Activated CD4-positive, alpha-beta T cell treated with anti-CD3 and anti-CD28 coated beads, Interleukin-2, amount 10 ng/mL, durations not matched to agents 7 days and 5 days (primary cell): ENCODE measurements at places on chromosomes 2 and 18. TPM values are rescaled to one million over a fixed set of nuclear protein-coding genes. Genes with fewer than 3 reads are reported as not detected.

Gene DNER
- total RNA-seq, result not detected

Gene XDH
- total RNA-seq, result 0.17 TPM

Gene TTC39C
- total RNA-seq, result 93.5 TPM

Gene C2orf78
- not detected for total RNA-seq

Gene COPS7B
- 50.0 TPM for total RNA-seq

Gene NMUR1
- total RNA-seq, result 0.47 TPM

DNA sequence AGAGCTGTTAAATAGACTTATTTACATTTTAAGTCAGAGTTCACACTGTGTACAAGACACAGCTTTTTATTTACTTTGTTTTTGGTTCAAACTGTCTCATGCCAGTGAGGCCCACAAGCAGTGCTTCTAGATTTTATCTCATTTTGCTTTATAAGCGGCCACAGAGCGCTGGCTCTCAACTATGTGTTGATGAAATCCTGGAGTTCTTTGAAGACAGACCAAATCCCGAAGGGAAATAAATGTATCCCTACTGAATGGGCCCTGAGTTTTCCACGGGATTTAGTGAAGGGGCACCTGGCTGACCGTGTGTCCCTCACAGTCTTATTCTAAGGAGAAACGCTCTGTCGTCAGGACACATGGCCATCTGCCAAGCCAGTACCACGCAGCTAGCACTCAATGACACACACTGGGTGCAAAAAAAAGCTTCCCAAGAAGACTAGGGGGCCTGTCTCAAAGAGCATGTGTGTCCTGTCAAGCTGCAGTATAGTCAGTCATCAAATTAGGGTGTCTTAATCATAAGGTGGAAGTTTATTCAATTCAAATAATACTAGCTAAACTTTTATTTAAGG is 23.4 kb downstream of the LYPD1 start:
- no peaks in the 10 kb centered on the region for H3K36me3 ChIP-seq
- no peaks in the 10 kb centered on the region for H3K27me3 ChIP-seq
- no peak for DNase-seq
- H3K4me1 ChIP-seq, result no peaks in the 10 kb centered on the region
- no peak overlapping the region for H3K4me3 ChIP-seq
- no peak overlapping the region for H3K27ac ChIP-seq

- no peaks in the 10 kb centered on the region for H3K36me3 ChIP-seq
- no peak overlapping the region for H3K4me3 ChIP-seq
- H3K27me3 ChIP-seq, result no peaks in the 10 kb centered on the region
- no peak overlapping the region for H3K27ac ChIP-seq
- no peaks in the 10 kb centered on the region for H3K4me1 ChIP-seq
Observed at GRCh38 chr2:83567551-83567950, 891.5 kb downstream of the SUCLG1 start.

DNA sequence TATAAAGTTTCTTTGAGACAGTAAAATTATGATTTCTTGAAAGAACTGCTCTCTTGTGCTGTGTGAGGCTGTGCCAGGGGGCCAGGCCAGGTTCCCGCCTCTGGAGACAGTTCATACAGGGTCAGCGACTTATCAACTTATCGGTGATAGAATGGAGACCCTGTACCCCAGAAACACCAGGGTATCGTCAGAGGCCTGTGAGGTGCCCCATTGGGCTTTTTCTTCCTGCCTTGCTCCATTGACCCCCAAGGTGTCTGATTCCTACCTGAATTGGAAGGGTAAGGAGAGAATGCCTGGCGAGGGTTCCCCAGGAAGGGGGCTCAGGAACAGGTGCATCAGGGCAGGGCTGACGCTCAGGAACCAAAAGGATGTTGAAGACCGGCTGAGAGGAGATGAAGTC is 4.3 kb downstream of the DLX1 start:
- H3K4me3 ChIP-seq, result no peak overlapping the region
- no peak overlapping the region for H3K27ac ChIP-seq
- peaks cover 92% of the 10 kb centered on the region for H3K27me3 ChIP-seq
- H3K36me3 ChIP-seq, result peaks cover 4% of the 10 kb centered on the region
- H3K4me1 ChIP-seq, result peaks cover 53% of the 10 kb centered on the region

DNA sequence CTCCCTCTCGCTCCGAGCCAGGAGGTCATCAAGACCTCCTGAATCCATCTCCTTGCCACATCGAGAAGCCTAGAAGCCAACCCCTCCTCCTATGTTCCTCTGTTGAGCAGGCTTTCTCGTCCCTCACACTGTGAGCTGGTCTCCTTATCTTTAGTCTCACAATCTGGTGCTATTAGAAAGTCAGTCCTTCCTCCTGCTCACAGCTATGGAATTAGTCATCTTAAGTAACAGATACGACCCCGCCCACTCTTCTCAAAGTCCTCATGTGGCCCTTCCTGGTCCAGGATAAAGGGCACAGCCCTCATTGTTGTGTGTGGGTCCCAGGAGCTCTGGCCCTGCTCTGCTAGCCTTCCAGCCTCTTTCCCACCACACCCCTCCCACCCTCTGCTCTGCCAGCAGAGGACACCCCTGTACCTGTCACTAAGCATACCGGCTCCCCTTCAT is 41.4 kb upstream of the TRIB2 start:
- H3K4me3 ChIP-seq, result no peak overlapping the region
- no peaks in the 10 kb centered on the region for H3K36me3 ChIP-seq
- H3K4me1 ChIP-seq, result no peaks in the 10 kb centered on the region
- H3K27me3 ChIP-seq, result no peaks in the 10 kb centered on the region
- no peak overlapping the region for H3K27ac ChIP-seq
- no peak for DNase-seq

DNA sequence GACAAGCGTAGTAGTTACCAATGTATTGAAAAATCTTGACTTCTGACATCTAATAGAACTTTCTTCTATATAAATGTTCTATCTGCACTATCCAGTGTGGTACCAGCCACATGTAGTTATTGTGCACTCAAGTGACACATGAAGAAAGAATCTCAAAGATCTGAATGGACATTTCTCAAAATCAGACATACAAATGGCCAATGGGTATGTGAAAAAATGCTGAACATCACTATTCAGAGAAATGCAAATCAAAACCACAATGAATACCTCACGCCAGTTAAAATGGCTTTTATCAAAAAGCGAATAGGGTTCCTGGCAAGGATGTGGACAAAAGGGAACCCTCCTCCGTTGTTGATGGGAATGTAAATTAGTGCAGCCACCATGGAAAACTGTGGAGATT is 37.5 kb upstream of the SMCHD1 start:
- peaks cover 40% of the 10 kb centered on the region for H3K36me3 ChIP-seq
- DNase-seq, result no peak
- H3K27me3 ChIP-seq, result no peaks in the 10 kb centered on the region
- H3K27ac ChIP-seq, result no peak overlapping the region
- no peak overlapping the region for H3K4me3 ChIP-seq

DNA sequence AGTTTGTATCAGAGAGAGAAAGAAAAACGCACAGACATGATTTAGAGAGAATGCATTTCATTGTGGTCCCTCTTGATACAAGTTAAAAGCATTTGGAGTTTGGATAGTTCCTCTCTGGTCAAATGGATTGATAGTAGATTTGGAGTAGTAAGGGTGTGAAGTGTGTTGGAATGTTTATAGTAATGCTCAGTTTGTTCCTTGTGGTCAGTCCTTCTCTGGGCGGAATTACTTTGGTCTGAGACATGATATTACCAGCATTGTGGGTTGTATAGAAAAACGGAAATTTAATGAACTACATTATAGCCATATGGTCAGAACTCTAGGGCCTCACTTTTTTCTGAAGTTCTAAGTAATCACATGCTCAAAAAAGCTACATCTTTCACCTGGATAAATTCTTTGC is 178.9 kb downstream of the AGAP1 start:
- H3K36me3 ChIP-seq, result no peaks in the 10 kb centered on the region
- no peak overlapping the region for H3K27ac ChIP-seq
- DNase-seq, result no peak
- H3K4me3 ChIP-seq, result no peak overlapping the region

DNA sequence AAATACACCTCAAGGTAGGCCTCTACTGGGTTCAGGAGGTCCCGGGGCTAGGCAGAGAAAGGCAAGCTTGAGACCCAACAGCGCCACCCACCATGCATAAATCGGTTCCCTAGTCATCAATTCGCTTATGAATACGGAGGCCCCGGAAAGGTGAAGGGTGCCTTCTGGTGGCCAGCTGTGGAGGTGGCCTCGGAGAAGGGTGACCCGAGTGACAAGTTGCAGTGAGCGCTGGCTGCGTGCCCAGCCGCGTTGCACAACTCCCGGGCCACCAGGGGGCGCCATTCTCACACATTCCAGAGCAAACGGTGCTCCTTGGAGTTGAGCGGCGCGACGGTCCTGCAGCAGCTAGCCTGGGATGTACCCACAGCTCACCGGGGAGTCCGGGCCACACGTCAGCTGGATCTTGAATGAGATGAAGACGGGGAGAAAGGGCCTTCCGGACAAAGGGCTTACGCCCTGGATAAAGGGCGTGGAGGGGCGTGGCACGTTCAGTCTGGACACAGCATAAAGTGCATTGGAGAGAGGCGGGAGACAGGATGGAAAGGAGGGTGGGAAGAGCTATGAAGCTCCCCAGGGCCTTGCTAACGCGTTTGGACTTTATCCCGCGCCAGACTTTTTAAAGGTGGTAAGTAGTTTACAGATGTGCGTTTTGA is 20.4 kb downstream of the TMSB10 start:
- H3K4me3 ChIP-seq, result peak overlapping the region; percentile 79
- H3K36me3 ChIP-seq, result peaks cover 6% of the 10 kb centered on the region
- peaks cover 53% of the 10 kb centered on the region for H3K4me1 ChIP-seq
- H3K27ac ChIP-seq, result peak overlapping the region; percentile 90
- peak; percentile 98 for DNase-seq

DNA sequence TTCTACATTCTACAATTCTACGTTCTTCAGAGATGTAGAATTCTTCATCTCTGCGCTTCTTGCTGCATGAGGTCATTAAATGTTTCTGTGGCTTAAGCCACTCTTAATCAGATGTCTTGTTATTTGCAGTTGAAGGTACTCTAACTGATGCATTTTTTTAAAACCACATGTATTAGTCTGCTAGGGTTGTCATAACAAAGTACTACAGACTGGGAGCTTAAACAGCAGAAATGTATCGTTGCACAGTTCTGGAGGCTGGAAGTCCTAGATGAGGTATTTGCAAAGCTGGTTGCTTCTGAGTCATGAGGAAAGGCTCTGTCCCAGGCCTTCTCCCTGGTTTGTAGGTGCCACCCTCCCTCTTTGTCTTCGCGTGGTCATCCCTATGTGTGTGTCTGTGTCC is 176.3 kb upstream of the GLI2 start:
- DNase-seq, result no peak
- no peak overlapping the region for H3K4me3 ChIP-seq
- H3K4me1 ChIP-seq, result no peaks in the 10 kb centered on the region
- H3K36me3 ChIP-seq, result no peaks in the 10 kb centered on the region
- H3K27me3 ChIP-seq, result peaks cover 10% of the 10 kb centered on the region

DNA sequence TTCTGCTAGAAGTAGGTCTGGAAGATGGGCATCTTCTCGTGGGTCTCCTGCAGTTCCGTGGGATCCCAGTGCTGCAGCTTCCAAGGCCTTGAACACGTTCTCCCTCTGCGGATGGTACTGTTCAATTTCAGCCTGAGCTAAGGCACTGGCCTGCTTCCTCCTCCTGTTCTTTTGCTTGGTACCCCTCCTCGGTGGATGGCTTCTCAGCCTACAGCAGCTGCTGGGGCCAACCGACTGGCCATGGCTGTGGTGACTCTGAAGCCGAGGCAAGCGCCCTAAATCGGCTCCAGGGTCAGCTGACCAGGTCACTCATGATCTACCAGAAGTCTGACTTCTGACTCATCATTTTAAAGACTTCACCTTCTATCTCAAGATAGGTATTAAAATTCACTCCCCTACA is 150.2 kb downstream of the NBAS start:
- no peak for DNase-seq
- H3K27ac ChIP-seq, result no peak overlapping the region
- no peaks in the 10 kb centered on the region for H3K27me3 ChIP-seq
- H3K36me3 ChIP-seq, result peaks cover 25% of the 10 kb centered on the region
- no peaks in the 10 kb centered on the region for H3K4me1 ChIP-seq
- H3K4me3 ChIP-seq, result no peak overlapping the region

DNA sequence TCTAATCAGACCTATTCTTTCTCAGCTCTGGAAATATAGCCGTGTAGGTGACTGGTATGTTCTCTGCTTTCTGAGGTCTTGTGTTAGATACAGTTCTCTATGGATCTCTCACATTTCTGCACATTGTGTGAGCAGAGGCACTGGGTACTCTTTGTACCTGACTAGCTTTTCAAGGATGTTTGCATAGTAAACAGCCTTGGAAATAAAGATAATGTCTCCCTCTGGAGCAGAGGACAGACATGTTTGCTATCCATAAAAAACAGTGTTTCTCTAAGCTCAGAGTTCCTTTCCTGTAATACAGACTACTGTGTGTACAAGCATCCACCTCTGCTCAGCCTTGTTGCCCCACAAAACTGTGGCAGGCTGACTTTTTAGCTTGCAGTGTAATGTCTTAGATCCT is 279.2 kb downstream of the CTNNA2 start:
- H3K4me3 ChIP-seq, result no peak overlapping the region
- H3K27ac ChIP-seq, result no peak overlapping the region
- DNase-seq, result no peak
- no peaks in the 10 kb centered on the region for H3K27me3 ChIP-seq

DNA sequence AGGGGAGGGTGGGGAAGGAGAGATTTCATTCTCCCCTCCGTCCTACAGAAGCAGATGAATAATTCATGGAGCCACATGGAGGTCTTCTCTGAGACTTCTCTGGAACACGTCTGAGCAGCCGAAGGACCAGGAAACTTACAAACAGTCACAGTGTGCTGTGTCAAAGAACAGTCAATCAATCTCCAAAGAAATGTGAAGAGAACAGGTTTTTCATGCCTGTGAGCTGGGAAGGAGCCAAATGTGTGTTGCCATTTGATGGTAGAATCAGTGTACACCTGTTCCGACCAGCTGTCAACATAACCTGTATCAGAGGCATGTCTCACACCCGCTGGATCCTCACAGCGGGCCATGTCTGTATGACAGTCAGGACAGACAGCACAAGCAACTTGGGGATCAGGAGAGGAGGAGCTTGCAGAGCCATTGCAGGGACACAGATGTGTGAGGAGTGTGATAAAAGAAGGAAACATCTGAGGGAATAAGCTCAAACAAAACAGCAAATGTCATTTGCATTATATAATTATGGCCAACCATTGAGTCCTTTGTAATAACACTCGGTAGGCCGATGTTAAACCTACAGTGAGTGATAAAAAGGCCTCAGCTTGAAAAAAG is 298.5 kb downstream of the EN1 start:
- no peak overlapping the region for H3K27ac ChIP-seq
- H3K4me3 ChIP-seq, result no peak overlapping the region
- H3K27me3 ChIP-seq, result no peaks in the 10 kb centered on the region
- no peak for DNase-seq
- no peaks in the 10 kb centered on the region for H3K36me3 ChIP-seq
